Effector memory CD8-positive, alpha-beta T cell (primary cell): ENCODE measurements at places on chromosomes 2 and 18.

DNA sequence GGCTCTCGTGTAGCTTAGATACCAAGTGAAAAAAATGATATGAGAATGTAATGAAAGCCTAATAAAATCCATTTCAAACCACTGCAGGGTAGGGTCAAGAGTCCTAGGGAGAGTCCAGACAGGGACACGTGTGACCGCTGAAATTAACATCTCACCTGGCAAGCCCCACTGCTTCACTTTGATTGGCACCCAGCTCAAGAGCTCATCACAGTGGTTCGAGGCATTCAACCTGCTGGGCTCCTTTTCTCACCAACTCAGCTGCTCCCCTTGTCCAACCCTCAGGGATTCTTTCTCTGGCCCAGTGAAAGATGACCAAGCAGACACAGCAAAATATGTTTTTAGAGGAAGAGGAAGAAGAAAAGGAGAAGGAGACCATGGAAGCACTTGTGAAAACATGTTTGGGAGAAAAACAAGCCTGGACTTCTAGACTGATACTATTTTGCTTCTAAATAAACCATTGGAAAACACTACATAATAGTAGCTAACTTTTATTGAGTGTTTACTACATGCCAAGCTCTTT is 49.2 kb upstream of the CREB1 start:
- H3K4me3 ChIP-seq = no peak overlapping the region
- H3K27ac ChIP-seq = no peak overlapping the region
- H3K27me3 ChIP-seq = no peaks in the 10 kb centered on the region
- DNase-seq = no peak

GRCh38 chr2:19114754-19115231 is 243.6 kb downstream of the OSR1 start:
- no peaks in the 10 kb centered on the region for H3K27me3 ChIP-seq
- DNase-seq = no peak
- no peak overlapping the region for H3K27ac ChIP-seq
- no peak overlapping the region for H3K4me3 ChIP-seq
- peaks cover 3% of the 10 kb centered on the region for H3K4me1 ChIP-seq

DNA sequence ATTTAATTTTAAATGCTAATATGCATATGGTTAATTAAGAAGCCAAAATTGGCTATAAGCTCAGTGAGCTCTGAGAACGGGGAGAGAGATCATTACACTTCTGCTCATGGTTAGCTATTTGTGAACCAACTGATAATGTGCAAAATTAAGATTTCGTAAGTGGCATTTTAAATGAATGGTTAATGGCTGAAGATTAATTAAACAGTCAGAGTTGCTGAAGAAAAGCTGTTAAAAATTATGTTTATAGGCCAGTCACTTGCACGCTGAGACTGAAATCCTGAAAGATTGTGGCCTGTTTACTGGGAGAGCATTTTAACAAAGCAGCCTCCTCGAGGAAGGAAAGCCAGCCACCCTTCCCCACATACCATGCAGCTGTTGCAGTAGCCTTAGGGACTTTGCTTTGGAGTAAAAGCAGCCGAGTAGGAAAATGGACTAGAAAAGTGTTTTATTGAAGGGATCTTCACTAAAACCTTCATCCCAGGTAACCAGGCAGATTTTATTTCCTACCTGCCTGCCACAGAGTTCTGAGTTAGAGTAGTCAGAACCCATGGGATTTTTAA is 218.8 kb upstream of the NRP2 start:
- H3K36me3 ChIP-seq = no peaks in the 10 kb centered on the region
- H3K27ac ChIP-seq = no peak overlapping the region
- no peaks in the 10 kb centered on the region for H3K4me1 ChIP-seq
- H3K27me3 ChIP-seq = peaks cover 24% of the 10 kb centered on the region

DNA sequence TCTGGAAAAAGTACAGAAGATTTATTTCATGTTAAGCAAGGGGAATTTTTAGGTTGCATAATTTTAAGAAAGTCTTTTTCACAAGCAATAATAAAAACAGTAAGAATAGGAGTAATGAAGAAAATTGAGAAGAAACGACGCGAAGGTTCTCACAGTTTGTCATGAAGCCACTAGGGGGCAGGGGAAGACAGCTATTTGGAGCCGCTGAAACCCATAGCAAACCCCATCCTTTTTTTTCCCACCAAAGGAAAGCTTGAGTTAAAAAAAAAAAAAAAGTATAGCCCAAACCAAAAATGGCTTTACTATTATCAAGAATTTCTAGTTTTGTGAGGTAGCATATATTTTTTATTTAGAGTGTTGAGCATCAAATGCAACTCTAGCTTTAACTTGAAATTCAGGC is 300.9 kb downstream of the PHLPP1 start:
- no peaks in the 10 kb centered on the region for H3K36me3 ChIP-seq
- no peaks in the 10 kb centered on the region for H3K4me1 ChIP-seq
- peak; percentile 45 for DNase-seq
- H3K27ac ChIP-seq = no peak overlapping the region
- no peak overlapping the region for H3K4me3 ChIP-seq
- peaks cover 41% of the 10 kb centered on the region for H3K27me3 ChIP-seq

DNA sequence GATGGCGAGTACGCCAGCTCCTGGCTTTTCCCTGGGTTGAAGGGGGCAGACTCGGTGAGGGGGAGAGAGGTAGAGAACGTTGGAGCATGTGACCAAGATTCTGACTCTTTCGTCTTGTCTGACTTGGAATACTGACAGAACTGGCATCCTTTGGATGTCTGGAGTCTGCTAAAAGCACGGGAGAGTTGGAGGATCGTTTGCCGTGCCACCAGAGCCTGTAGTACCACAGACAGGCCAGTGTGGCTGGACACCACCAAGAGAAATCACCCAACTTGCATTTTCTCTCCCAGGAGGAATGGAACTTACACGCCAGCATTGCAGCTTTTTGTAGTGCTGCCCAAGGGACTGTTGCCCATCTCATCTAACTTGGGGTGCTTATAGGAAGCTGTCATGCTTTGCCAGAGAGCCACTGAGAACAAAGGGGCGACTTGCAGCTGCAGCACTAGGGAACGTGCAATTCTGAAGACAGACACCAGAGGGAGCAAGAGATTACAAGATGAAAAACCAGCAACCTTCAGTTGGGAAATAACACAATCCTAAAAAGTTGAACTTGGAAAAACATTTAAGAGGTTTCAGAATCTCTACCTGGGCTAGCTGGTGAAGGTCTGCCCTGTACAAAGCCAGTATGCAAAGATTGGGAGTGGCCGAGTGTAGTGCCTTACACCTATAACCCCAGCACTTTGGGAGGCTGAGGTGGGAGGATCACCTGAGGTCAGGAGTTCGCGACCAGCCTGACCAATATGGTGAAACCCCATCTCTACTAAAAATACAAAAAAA is 24.1 kb downstream of the PSMG2 start:
- peak overlapping the region; percentile 23 for H3K27ac ChIP-seq
- H3K4me3 ChIP-seq = no peak overlapping the region
- H3K36me3 ChIP-seq = peaks cover 32% of the 10 kb centered on the region
- H3K4me1 ChIP-seq = peaks cover 3% of the 10 kb centered on the region
- peak; percentile 67 for DNase-seq
- no peaks in the 10 kb centered on the region for H3K27me3 ChIP-seq

DNA sequence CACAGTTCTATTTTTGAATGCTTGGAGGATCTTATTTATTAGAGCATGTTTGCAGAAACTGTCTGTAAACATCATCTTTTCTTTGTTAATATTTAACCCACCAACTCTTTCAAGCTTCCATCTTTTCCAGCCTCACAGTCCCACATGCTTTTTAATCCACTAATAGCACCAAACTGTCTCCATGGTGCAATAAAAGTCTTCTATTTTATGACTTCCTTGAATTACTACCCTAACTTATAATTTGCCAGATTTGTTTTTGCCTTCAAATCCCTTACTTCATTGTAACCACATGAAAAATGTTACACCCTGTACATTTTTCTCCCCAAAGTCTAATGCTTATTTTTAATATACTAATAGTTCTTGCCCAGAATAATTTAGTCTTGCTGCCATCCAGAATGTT is 792.6 kb downstream of the PLCL1 start:
- no peaks in the 10 kb centered on the region for H3K4me1 ChIP-seq
- H3K27me3 ChIP-seq = no peaks in the 10 kb centered on the region

- H3K4me1 ChIP-seq = no peaks in the 10 kb centered on the region
- H3K27me3 ChIP-seq = no peaks in the 10 kb centered on the region
- DNase-seq = no peak
- no peak overlapping the region for H3K4me3 ChIP-seq
- no peaks in the 10 kb centered on the region for H3K36me3 ChIP-seq
Observed at GRCh38 chr18:58558471-58558870, 70.4 kb downstream of the ALPK2 start.

GRCh38 chr2:132424526-132425121 is 8.0 kb downstream of the GPR39 start:
- no peaks in the 10 kb centered on the region for H3K27me3 ChIP-seq
- no peaks in the 10 kb centered on the region for H3K4me1 ChIP-seq
- no peak for DNase-seq
- no peak overlapping the region for H3K4me3 ChIP-seq
- H3K27ac ChIP-seq = no peak overlapping the region

DNA sequence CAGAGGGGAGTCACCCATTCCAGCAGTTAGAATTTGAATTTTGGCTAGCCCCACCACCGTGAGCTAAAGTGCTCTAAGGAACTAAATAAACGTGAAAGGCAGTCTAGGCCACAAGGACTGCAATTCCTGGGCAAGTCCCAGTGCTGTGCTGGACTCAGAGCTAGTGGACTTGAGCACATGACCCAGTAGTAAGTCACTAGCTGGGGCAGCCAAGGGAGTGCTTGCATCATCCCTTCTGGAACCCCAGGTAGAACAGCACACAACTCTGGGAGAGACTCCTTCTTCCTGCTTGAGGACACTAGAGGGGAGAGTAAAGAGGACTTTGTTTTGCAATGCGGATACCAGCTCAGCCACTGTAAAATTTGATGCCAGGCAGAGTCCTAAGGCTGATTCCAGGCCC is 672.2 kb downstream of the CPS1 start:
- no peaks in the 10 kb centered on the region for H3K27me3 ChIP-seq
- no peak overlapping the region for H3K27ac ChIP-seq
- H3K4me3 ChIP-seq = no peak overlapping the region

- H3K4me1 ChIP-seq = peaks cover 93% of the 10 kb centered on the region
- peak overlapping the region; percentile 14 for H3K4me3 ChIP-seq
- H3K27ac ChIP-seq = peak overlapping the region; percentile 27
- no peak for DNase-seq
Observed at GRCh38 chr2:8306530-8307351, 375.1 kb upstream of the ID2 start.

- DNase-seq = no peak
- peak overlapping the region; percentile 64 for H3K4me3 ChIP-seq
- no peaks in the 10 kb centered on the region for H3K36me3 ChIP-seq
- H3K27me3 ChIP-seq = no peaks in the 10 kb centered on the region
Observed at GRCh38 chr2:159090514-159091201, 122.2 kb downstream of the TANC1 start.

- DNase-seq = no peak
- H3K27ac ChIP-seq = no peak overlapping the region
- H3K4me1 ChIP-seq = no peaks in the 10 kb centered on the region
Observed at GRCh38 chr2:224850081-224850480, 133.9 kb upstream of the CCDC195 start.

GRCh38 chr18:57533006-57533867 is 53.3 kb downstream of the FECH start:
- no peaks in the 10 kb centered on the region for H3K4me1 ChIP-seq
- peaks cover 13% of the 10 kb centered on the region for H3K27me3 ChIP-seq
- no peak overlapping the region for H3K27ac ChIP-seq
- no peaks in the 10 kb centered on the region for H3K36me3 ChIP-seq
- H3K4me3 ChIP-seq = no peak overlapping the region

DNA sequence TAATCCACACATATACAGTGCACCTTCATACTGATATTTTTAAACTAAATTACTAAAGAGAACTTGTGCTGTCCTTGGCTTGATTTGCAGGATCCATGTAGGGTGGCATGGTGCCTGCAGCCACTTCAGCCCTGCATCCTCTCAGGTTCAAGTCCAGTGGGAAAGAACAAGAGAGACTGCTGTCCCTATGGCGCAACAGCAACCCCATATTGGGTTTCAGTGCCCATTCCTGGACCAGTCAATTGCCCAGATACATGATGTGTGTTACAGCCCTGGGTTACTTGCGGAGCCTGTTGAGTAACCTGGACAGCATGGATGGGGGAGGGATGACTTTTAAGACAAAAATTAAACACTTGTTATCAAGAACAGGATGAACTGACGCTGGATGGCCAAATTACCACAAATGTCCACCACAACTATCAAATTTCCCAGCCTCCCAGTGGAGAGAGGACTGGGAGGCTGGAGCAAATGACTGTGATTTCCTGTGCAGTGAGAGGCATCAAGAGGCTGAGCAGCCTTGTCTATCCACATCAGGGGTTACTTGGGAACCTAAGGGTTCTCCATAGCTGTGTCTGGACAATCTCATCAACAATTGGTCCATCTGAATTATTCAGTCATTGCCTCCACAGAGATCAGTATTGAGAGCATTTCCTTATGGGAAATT is 162.0 kb downstream of the CAPN13 start:
- DNase-seq = no peak
- H3K36me3 ChIP-seq = peaks cover 7% of the 10 kb centered on the region
- no peak overlapping the region for H3K4me3 ChIP-seq

DNA sequence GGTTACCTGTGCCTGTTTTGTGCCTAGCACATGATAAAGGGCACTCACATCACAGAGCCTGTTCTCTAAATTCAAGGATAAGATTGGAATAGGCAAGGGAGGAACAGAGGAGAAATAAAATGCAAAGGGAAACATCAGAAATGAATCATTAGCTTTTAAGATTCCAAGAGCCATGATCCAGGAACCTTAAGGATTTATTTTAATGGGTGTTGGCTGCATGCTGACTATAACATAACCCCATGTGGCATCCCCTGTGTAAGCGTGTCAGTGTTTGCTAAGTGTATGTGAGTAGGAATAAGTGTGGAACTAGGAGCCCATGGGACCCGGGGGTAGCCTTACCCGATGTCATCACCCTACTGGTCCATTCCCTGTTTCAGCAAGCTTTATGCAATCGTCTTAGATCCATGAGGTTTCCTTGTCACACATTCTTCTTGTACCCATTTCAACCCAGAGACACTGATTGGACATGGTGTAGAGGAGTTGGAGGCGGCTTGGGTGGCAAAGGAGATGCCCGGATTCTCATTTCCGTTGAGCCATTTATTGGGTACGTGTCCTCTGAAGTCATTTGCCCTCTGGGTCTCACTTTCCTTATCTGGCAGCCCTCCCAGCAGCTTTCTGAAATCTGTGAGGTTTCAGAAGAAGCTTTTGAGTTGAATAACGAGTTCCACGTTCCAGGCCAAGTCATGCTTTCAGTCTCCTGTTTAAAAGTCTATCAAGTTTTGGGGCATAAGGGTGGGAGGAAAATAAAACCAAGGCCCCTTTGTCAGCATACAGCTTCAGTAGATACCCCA is 117.0 kb downstream of the MGAT5 start:
- H3K36me3 ChIP-seq = peaks cover 14% of the 10 kb centered on the region
- no peak overlapping the region for H3K4me3 ChIP-seq
- no peaks in the 10 kb centered on the region for H3K27me3 ChIP-seq
- peaks cover 26% of the 10 kb centered on the region for H3K4me1 ChIP-seq
- DNase-seq = no peak
- no peak overlapping the region for H3K27ac ChIP-seq

DNA sequence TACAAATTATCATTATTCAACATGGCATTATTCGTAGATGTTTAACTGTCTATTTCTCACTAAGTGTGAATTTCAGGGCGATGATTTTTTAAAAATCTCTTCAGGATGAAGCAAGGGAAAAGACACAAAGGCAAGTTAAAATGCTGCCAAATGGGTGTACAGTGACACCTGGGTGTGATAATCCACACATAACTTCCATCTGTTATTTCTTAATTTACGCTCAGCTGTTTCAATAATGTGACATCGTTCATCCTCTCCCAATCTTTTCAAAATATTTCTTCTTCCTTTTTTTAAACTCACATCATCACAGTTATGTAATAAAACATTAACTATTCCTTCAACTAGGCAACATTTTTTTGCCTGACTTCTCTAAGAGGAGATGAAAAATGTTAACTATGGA is 10.6 kb downstream of the PDE1A start:
- no peak for DNase-seq
- no peak overlapping the region for H3K27ac ChIP-seq
- no peak overlapping the region for H3K4me3 ChIP-seq
- H3K4me1 ChIP-seq = no peaks in the 10 kb centered on the region
- H3K36me3 ChIP-seq = no peaks in the 10 kb centered on the region
